Eye (tissue), 1 donor: ENCODE measurements at places on chromosomes 6 and 20.

DNA sequence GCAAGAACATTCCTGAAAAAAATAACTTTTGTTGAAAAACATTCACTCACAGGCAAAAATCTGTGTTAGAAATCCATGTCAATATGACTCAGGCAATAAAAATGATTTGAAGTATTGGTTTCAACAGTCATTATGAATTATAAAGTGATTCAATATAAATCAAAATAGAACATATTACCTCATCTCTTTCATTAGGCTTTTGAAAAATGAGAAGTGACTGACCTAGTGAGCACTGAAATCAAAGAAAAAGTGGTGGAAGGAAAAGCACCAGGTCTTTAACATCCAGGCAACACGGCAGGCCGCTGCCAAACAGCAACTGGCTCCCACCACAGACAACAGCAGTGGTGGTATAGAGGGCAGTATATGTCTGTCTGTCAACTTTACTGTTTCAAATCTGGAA lies 68.9 kb downstream of the MAN1A1 start:
- DNase-seq = no peak

DNA sequence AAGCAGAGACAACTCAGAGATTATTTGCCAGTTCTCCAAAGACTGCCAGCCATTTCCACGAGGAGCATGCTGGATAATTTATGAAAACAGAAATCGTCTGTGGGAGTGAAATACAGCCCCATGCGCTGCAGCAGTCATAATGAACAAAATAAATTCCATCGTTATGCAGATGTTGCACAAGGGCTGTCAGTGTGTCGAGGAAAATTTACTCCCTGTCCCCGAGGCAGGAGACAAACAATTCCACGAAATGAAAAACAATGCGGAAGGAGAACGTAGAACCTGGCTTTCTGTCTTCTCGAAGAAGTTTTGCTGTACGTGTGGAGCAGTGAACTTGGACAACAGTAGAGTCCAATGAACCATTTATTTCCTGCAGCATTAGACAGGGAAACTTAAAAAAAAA lies 399.4 kb downstream of the CD83 start:
- no peak for DNase-seq

GRCh38 chr6:166656230-166657151 lies 29.4 kb upstream of the RPS6KA2 start:
- no peak for DNase-seq

DNA sequence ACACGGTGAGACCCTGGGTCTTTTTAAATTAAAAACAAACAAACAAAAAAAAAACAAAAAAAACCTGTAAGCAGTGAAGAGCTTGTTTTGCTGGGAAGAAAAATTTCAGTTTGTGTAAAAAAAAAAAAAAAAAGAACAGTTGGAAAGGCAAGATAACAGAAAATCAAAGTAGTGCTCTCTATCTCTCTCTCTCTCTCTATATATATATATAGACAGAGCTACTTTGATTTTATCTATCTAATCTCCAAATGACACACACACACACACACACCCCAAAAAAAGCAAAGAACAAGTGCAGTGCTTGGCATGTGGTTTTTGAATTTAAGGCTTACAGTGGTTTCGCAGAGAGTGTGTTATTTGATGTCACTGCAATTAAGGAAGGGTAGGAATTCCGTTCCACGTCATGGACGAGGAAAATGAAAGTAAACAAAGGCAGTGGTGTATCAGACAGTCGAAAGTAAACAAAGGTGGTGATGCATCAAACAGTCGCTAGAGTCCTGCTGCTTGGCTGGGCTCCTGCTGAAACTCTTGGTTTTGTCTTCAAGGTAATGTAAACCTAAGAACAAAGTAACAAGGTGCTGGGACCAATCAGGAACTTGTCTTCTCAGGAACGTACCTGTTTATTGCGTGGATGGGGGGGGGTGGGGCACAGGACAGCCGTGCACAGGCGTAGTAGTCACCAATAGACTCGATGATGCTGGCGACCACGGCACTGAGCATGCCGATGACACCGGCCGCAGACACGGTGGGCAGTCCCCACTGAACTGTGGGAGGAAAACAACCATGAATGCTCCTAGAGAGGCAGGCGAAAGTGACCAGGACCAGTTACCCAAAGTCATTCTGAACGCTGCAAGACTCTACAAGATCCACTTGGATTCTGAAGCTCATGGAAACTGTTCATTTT lies 131.8 kb downstream of the SLC23A2 start:
- DNase-seq = no peak

DNA sequence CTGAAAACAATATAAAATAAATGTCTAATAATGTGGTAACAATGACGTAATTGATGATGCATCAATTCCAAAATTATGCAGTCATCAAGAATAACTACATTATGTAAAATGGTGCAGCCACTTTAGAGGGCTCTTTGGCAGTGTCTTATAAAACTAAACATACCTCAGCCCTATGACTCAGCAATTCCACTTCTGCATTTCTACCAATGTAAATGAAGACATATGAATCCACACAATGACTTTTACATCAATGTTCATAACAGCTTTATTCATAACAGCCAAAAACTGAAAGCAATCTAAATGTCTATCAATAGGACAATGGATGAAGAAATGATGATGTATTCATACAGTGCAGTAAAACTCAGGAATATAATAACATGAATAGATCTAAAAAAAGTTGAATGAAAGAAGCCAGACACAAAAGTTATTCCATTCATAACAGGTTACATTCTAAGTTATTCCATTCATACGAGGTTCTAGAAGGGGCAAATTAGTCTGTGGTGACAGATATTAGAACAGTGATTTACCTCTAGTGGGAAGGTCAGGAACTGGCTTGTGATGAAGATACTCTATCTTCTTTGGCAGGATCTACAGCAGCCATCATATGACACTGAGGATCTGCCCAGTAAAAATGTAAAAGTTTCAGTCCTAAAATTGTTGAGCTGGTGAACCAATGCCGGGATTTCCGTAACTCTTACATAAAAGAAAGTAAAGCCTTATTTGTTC lies 396.1 kb downstream of the PLCB1 start:
- DNase-seq = no peak

- DNase-seq = no peak
These were observed 16.4 kb downstream of the PIGT start for GRCh38 chr20:45432294-45432693.

- no peak for DNase-seq
These were observed 113.9 kb downstream of the ALDH8A1 start for GRCh38 chr6:134835993-134836392.

DNA sequence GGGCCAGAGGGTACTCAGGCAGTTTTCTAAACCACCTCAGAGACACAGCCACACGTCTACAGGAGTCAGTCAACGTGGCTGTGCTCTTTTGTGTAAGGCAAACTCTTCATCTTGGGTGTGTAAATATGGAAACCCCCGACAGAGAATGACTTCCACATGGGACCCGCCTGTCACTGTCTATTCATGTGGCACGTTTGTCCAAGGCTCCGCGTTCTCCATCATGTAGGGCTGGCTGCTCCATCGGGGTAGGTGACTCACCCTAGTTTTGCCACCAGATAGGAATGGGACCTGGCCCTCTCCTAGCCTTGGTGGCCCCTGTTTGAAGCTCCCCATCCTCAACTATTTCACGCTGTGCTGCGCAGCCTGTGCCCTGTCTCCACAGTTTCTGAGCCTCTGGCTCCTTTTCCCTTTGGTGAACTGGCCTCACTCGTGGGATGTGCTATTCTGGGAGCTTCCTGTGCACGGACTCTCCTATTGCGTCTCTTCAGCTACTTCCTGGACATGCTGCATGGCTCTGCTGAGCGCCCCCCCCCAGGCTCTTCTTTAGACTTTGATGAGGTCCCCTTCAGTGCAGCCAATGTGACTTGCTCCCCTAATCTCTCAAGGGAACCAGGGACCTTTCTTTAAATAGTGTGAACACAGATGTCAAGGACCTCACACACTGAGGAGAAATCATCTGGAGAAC lies 143.2 kb upstream of the PDE10A start:
- DNase-seq = no peak

DNA sequence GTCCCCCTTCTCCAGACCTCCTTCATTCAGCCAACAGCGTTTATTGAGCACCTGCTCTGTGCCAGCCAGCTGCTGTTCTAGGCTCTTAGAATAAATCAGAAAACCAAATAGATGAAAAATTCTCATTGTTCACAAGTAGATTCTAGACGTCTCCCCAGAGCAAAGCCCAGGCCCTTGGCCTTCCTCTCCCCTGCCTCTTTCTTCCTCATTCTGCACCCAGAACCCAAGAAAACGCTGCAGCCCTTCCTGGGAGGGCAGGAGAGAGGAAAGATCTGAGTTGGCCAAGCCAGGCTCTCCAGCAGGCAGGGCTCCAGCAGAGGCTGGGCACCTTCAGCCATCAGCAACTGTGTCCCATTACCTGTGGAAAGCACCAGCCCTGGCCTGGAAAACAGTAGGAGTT lies 12.0 kb upstream of the BPI start:
- DNase-seq = no peak

DNA sequence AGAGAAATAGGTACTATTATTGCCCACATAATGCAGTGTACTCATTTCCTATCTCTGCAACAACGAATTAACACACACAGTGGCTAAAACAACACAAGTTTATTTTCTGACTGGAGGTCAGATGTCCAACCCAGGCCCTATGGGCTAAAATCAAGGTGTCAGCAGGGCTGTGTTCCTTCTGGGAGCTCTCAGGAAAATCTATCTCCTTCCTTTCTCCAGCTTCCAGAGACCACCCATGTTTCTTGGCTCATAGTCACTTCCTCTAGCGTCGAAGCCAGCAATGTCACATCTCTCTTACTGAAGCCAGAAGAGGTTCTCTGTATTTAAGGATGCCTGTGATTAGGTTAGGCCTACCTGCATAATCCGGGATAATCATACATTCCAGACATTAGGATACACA lies 60.9 kb upstream of the TOP1 start:
- DNase-seq = no peak
